ENCODE measurements at places on chromosomes 1 and 21.
A peak's percentile ranks its signal among the peaks of the same experiment; 100 is the strongest.

DNA sequence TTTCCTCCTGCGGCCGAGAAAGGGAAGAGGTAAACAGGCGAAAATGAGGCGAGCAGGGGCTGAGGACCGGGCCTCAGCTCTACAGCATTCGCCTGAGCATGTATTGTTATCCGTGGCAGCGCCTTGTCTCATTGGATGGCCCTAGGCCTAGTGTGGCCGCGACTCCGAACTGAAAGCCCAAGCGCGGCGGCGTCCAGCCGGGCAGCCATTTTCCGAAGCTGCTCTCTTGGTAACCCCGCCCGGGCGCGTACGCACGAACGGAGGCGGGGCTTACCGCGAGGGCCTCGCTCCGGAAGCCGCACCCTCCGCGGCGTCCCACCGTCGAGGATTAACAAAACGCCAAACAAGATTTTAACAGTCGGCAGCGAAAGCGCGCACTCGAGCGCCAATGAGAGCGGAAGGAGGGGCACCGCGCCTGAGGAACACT is 797 bp upstream of the USP1 start:
- no peak for DNase-seq

DNA sequence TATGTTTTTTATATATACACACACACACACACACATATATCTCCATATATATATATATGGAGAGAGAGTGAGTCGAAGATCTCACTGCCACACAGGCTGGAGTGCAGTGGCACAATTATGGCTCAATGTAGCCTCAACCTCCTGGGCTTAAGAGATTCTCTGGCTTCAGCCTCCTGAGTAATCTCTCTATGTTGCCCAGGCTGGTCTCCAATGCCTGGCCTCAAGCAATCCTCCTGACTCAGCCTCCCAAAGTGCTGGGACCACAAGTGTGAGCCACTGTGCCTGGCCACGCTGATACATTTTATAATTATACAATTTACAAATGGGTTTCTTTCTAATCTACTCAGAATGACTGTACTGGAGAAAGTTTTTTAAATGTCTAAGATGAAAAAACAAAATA is 664.2 kb downstream of the PTPRC start:
- no peak for DNase-seq

DNA sequence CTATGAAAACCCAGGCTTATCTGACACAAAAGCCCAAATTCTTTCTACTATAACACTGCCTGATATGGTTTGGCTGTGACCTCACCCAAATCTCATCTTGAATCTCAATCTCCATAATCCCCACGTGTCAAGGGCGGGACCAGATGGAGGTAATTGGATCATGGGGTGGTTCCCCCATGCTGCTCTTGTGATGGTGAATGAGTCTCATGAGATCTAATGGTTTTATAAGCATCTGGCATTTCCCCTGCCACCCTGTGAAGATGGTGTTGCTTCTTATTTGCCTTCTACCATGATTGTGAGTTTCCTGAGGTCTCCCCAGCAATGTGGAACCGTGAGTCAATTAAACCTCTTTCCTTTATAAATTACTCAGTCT is 123.3 kb upstream of the USP24 start:
- no peak for DNase-seq

- DNase-seq, result no peak
Observed at GRCh38 chr1:62406576-62406975, 30.3 kb upstream of the USP1 start.

- DNase-seq, result no peak
Observed at GRCh38 chr21:29827236-29827635, 112.6 kb downstream of the GRIK1 start.

DNA sequence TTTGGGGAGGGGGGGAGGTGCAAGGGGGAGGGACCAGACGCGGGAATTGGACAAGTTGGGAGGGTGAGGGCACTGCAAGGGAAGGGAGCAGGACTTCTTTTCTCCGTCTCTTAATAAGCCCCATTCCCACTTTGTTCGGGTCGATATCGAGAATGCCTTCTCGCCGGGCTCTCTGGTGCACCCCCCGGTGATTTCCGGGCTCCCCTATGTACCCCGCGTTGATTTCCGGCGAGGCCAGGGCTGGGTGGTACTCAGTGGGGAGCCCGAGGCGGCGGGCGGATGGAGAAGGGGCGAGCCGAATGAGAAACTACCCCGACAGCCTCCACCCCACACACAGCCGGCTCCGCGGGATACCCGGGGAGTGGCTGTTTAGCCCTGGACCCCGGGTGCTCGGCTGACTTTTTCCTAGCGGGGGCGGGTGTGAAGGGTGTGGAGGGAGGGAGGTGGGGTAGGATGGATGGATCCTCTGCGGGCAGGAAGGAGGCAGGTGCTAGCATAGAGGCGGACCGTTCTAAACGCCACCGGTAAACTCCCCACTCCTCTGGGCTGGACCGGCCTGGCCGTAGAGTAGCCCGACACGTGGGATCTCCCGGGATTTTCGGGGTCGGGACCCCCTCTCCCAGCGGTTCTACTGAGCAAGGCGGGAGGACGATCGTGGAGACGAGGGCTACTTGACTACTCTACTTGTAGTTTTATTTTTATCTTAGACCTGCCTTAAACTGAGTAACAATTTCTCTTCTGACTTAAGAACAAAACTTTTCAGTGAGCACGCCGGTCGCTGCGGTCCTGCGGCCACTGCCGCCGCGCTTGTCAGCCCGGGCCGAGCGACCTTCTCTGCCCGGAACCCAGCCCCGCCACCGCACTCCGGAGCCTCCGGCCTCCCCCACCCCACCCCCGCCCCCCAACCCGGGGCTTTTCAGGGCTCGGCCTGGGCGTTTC is 1.0 kb downstream of the RNF220 start:
- no peak for DNase-seq

DNA sequence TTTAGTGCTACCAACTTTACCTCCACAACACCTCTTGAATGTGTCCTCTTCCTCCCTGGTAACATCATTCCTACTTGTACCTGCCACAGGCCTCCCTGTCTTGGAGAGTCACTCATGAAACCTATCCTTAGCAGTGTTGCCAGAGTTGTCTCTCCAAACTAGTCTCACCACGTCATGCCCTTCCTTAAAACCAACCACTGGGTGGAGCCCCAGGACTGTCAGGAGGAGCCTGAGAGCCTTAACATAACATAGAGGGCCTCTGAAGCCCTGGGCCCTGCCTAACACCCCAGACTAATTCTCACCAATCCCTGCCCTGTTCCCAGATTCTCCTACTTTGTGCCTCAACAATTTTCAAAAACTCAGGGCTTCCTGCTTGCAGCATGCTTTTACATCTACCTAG is 65.3 kb downstream of the ZNF697 start:
- DNase-seq, result peak; percentile 30

- DNase-seq, result no peak
Observed at GRCh38 chr1:44775930-44776729, 790 bp downstream of the RPS8 start.

DNA sequence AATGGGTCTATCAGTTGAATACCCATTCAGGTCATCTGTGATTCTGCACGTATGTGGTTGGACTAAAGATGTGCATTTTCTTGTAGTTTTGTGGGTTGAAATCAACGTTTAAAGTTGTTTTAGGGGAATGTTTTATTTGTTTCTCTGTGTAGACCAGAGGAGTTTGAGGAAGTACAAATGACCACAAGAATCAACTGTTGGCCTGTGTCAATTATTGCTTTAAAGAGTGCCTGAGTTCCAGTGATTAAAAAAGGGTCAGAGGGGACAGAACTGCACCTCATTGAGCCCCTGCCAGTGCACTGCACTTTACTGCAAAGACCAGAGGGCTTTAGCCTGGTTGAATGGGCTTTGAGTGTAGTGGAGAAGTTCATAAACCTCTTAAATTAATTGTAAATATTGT is 190.3 kb downstream of the VPS13D start:
- DNase-seq, result no peak

DNA sequence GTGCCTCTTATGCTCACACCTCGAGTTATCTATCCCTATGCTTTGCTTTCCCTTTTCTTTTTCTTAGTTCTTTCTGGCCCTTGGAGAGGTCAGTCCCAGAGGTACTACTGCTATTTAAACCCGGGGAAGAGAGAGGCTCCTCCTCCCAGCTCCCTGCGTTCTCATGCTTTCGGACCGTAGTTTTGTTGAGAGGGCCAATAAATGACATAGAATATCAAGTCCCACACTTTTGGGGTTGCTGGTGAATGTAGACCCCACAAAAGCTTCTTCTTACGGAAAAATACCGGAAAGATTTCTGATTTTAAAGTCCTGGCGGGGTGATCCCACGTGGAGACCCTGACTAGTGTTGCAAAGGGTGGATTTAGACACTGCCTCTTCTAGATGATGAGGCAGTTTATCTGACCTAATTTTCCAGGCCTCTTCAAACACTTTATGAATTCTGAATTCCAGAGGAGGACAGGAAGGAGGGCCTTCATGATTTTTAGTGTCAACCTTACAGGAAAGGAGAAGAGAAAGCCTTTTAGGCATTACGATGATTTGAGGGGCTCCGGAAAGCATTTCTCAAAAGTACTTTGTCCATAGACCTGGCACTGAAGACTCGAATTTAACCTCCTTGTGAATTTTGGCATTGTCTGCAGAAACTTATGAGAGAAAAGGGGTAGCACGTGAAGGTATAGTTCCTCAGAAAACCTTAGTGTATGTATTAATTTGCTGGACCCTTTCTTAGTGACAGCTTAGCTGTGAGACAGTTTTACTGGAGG is 694 bp downstream of the TMEM167B start:
- DNase-seq, result no peak

GRCh38 chr1:47785561-47786271 is 211.5 kb downstream of the TRABD2B start:
- no peak for DNase-seq

GRCh38 chr1:208077232-208078075 is 166.5 kb upstream of the CD34 start:
- no peak for DNase-seq

DNA sequence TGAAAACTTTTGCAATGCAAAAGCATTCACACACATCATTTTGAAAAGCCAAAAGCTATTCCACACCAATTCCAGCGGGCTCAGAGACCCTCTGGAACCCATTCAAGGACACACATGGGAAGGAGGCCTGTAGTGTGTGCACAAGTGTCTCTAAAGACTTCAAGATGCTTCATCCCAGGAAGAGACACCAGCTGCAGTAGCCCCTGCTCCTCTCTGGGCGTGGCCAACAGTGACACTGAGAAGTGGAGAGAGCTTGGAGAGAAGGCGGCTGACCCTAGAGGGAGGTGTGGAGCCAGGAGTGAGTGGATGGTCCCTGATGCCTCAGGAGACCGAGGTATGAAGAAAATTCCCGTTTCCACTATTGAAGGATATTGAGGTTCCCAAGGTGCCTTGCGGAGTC is 14.9 kb upstream of the TNNI1 start:
- peak; percentile 7 for DNase-seq

GRCh38 chr1:46030876-46031660 is 101.4 kb downstream of the PIK3R3 start:
- no peak for DNase-seq

DNA sequence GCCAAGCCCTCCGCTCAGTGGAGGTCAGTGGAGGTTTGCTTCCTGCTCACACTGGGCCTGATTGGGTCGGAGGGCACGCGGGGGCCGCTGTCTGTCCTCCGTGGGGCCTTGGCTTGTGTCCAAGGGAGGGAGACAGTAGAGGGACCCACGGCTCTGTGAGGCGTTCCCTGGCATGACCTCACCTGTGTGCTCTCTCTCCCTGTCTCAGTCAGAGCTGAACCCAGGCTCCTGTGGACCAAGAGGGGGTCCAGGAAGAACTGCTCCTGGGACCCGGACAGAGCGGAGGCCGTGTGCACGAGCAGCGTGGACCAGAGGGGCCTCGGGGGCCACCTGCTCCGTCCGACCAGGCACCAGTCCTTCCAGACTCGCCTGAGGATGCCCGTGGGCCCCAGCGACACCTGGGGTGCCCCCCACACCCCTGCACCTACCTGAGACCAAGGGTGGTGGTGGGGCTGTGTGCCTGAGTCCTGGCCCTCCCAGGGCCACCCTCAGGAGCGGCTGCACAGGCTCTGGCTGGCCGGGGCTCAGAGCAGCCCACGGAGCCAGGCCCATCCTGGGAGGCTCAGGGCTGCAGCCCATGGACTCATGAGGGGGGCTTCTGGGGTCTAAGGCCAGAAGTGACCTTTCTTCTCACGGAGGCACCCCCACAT is 13.3 kb upstream of the TTLL10 start:
- DNase-seq, result no peak

DNA sequence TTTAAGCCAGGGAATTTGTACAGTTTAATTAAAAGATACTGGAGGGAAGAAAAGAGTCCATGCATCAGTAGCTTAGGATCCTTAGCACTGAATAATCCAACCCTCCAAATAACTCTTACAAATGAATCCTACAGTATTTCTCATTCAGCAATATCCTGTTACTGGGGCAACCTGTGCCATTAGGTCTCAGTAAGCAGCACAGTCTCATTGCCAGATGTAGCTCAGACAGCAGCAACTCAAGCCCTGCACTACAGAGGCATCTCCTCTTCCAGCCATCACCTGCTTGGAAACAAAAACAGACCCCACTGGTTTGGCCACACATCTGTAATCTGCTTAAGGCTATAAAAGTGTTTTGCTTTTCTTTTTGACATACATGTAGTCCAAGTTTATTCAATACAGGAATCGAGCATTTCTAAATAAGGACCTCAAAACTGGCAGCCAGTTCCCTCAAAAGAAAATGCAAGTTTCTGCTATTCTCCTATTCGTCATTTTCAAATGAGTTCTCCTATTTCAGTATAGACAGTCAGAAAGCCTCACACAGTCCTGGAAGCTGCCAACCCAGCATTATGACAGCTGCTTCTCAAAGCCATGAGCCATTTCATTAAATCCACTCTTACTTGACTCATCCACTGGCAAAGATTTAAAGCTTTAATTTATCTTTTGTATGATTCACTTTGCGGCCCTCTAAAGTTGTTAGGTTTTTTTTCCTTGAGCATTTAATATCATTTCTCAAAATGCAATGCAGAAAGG is 129.0 kb downstream of the APP start:
- no peak for DNase-seq

DNA sequence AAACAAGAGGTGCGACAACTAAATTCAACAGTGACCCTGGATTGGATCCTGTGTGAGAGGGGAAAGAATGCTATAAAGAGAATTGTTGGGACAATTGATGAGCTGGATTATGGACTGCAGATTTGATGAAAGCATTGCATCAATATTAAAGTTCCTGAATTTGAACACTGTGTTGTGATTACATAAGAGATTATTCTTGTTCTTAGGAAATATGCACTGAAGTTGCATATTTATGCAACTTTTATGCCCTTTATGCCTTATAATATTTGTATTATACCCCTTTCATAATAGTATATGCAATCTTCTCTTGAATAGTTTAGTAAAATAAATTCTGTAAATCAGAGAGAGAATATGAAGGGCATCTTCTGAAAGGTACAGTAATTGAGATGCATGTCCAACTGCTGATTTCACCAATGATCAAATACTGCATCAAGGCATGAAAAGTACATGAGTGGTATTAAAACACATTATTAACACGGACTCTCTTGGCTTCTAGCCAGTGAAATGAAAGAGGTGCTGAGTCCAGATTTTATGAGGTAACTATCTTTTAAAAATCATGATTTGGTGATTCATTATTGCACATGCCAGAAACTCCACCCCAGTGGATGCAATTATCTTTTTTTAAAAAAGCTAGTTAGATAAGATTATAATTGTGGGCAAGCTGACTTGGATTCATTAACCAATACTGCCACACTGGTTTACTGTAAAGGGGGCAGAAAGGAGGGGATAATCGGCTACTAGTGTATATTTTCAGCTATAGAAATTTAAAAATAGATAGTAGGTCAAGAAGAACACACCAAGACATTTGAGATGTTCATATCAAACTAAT is 19.9 kb upstream of the LPAR3 start:
- DNase-seq, result no peak

All from NCI-H1930 (cell line).